ENCODE measurements at places on chromosomes 3 and 15.

DNA sequence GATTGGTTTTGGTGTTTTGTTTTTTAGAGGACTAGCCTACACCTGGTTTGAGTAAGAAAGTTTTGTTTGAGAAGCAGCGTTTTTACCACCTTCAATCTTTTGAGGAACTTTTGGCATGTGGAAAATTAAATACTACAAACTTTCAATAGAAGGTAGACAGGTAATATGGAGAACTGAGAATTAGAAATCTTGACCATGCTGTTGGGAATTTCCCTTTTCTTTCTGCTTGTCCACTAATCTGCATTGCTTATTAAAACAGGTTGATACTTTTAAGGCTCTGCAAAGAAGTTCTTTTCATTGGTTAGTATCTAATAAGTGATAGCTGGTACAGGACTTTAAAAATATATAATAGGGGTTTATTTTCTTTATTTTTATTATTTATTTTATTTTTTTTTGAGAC lies 31.9 kb downstream of the UBE2E1 start:
- no peak for DNase-seq

GRCh38 chr3:197512691-197513571 lies 42.8 kb downstream of the BDH1 start:
- no peak for DNase-seq

GRCh38 chr3:108713816-108714215 lies 43.4 kb downstream of the RETNLB start:
- no peak for DNase-seq

- DNase-seq = no peak
Measured at GRCh38 chr3:24829629-24830229, 335.1 kb upstream of the THRB start.

- DNase-seq = no peak
Measured at GRCh38 chr3:177437513-177438337, 240.4 kb upstream of the TBL1XR1 start.

- no peak for DNase-seq
Measured at GRCh38 chr3:109944836-109945235, 607.5 kb upstream of the DPPA4 start.

DNA sequence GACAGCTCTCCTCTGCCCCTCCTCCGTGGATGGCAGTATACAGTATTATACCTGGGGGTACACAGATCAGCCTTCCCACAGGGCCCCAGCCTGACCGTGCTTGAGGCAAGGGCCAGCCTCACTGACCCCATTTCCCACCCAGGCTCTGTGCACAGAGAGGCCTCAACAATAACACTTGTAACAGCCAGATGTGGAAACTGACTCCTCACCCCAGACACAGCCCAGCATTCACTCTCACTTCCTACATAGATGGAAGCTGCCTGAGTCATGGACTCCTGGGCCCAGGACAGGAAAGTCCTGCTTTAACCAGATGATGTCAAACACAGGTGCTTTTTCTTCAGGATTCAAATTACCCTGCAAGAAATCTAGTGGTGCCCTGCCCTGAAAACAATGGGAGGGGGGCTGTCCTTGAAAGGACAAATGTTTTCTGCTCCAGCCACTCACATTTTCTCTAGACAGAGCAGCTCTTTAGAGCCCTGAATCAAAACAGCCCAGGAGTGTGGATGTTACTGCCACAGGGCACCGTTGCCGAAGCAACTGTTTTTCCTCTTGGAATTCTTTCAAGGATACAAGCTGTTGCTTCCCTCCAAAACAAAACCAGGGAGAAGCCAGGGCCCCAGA lies 16.4 kb downstream of the CCDC12 start:
- DNase-seq = no peak

- DNase-seq = no peak
Measured at GRCh38 chr3:169541528-169541927, 122.0 kb downstream of the MECOM start.

DNA sequence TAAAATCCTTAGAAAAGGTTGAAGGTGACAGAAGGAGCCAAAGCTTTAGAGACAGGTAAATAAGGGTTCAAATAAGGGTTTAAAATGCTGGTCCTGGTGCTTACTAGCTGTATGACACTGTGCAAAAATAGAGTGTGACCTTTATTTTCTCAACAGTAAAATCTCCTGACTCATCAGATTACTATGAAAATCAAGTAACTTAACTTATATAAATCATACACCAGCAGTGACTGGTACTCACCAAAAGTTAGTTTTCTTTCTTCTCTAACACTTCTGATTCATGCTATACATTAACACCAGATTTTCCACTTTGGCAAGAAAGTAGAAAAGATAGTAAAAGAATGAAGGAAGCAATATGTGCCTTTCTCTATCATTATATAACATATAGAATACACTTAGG lies 205.9 kb upstream of the GBE1 start:
- no peak for DNase-seq

- no peak for DNase-seq
Measured at GRCh38 chr3:32120471-32120870, 14.1 kb downstream of the GPD1L start.

- DNase-seq = no peak
Measured at GRCh38 chr3:25400587-25400986, 27.5 kb upstream of the RARB start.

GRCh38 chr15:42267286-42267685 lies 5.7 kb upstream of the GANC start:
- DNase-seq = no peak

GRCh38 chr3:112980080-112980479 lies 5.2 kb upstream of the CD200R1 start:
- DNase-seq = no peak

DNA sequence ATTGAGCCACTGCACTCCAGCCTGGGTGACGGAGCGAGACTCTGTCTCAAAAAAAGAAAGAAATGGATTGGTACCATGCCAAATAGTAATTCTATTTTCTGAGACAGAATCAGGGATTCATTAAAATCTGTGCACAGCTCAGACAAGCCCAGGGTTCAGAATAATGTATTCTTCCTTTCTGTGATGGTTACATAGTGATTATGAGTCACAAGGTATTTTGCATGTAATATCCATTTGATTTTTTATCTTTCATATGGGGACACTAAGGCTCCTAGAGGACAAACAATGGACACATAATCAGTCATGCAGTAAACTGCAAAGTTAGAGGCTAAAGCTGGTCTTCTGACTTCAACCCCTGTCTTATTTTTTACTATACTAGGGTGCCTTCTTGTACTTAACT lies 156.8 kb upstream of the COL8A1 start:
- no peak for DNase-seq

GRCh38 chr15:40302981-40303380 lies 4.8 kb downstream of the PLCB2 start:
- no peak for DNase-seq

- no peak for DNase-seq
Measured at GRCh38 chr15:100671858-100672543, 69.6 kb downstream of the ASB7 start.

GRCh38 chr3:190718671-190719070 lies 143.8 kb downstream of the GMNC start:
- DNase-seq = peak; percentile 71

GRCh38 chr3:56876916-56877315 lies 75.2 kb upstream of the ARHGEF3 start:
- no peak for DNase-seq

- no peak for DNase-seq
Measured at GRCh38 chr3:188338086-188338485, 184.1 kb downstream of the LPP start.

- DNase-seq = peak; percentile 88
Measured at GRCh38 chr3:61650276-61650675, 88.9 kb downstream of the PTPRG start.

DNA sequence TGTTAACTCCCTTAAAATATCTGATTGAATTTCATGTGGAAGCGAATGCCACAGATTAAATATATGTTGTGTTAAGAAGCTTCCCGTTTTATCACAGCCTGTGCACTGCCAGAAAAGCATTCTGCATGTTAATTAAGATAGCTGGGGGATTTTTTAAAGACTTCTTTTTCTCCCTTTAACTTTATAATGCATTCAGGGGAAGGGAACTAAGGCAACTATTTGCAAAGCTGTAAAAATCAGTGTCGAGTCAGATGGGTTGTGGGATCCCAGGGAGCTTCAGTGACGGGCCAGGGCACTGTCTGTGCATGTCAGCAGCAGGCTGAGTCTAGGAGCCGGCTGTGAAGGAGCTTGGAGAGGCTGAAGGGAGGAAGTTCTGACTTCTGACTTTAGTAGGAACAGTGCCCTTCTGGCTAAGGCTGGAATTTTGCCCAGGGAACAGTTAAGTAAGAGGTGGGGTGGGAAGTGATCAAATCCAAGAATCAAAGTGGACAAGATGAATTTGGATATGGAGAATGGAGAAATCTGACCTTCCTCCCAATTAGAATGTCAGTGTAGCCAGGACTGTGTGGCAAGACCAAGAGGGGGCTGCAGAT lies 77.7 kb downstream of the ABHD5 start:
- DNase-seq = peak; percentile 70

- no peak for DNase-seq
Measured at GRCh38 chr3:138578141-138578540, 15.9 kb downstream of the CEP70 start.

DNA sequence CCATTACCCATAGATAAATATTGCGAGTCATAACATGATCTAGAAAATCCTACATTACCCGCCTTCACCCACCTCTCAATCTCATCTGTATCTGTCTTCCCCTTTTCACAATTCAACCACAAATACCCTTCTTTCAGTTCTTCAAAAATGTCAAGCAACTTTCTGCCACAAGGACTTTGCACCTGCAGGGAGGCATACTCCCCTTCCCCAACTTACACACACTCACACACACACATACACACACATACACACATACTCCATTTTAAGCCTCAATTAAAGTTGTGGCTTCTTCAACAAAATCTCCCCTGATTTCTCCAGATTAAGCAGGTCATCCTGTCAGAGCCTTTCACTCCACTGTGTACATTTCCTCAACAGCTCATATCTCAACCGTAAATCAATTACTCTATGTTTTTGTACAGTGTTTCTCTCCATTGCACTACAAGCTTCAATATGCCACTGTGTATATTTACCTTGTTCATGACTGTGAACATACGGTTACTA lies 33.1 kb upstream of the CCDC50 start:
- no peak for DNase-seq

DNA sequence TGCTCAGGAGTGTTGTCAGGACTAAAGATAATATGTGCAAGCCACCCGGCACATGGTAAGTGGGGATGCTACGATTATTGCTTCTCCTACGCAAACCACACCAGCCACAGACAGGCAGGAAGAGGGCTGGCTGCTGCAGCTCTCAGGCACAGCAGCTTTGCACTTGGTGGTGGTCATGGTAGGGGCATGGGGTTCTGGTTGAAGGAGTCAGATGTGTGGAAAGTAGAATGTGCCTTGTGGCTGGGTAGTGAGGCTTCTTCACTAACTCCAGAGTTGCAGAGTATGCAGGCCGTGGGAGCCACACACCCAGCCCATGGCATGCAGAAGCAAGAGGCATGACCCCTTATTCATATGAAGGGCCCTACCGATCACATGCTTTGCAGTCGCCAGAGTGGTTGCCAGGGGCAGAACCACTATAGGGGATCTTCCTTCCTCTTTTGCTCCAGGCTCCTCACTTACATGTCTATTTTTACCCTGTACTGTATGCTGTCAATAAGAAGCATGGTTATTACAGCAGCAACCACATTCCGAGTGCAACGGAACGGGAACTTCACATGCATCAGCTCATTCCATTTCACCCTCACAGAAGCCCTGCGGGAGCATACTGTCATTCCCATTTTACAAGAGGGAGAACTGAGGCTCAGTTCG lies 59.2 kb upstream of the HERC1 start:
- no peak for DNase-seq

GRCh38 chr15:60557191-60557618 lies 78.3 kb upstream of the ICE2 start:
- no peak for DNase-seq

GRCh38 chr3:109687626-109688025 lies 350.3 kb upstream of the DPPA4 start:
- DNase-seq = no peak

DNA sequence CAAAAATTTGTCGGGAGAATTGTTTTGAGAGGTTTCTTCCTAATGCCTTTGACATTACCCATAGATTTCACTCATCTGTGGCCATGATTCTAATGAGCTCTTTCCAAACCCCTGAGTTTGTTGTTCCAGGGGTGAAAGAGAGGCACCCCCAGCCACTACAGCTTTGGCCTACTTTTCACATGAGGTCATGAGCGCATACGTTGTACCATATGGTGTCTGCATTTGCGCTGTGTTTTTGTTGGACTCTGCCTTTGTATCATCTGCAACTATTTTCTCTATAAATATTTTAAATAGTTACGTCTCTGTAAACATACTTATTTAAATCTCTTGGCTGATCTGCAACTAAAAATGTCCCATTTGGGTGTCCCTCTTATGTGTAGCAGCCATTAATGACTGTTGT lies 107.9 kb downstream of the LRTM1 start:
- no peak for DNase-seq

DNA sequence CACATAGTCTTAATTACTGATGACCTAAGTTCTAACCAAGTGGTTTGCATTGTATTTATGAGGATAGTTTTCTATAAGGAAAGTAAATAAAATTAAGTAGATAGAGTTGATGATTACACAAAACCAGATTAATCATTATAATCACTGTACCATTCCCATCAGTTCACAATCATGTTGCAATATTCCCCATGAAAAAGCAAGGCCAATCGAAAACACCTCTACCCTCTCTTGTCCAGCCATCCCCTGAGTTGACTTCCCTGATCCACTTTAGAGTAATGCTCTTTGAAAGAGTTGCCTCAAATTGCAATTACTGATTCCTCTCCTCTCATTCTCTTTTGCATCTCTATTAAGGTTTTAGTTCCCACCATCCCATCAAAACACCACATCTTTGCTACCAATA lies 21.0 kb downstream of the BCHE start:
- no peak for DNase-seq

GRCh38 chr15:58627701-58628100 lies 121.8 kb downstream of the ADAM10 start:
- DNase-seq = no peak

GRCh38 chr3:46163556-46164041 lies 44.5 kb downstream of the CCR1 start:
- no peak for DNase-seq

GRCh38 chr3:156606729-156607128 lies 51.8 kb upstream of the SSR3 start:
- DNase-seq = no peak

DNA sequence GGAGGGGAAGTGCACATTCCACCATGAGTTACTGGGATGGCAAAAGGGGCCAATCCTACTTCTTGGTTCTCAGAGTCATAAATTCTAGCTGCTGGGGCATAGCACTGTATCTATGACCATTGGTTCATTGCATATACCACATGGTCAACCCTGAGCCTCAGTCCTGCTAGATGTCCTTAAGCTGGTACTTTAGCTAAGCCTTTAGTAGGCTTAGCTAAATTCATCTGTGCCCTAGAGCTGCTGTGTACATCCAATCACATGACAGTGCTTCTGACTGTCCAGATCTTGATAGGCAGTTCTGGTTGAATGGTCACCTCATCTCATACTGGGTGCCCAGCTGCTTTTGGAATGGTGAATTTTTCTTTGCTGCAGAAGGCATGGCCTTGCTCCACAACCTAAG lies 8.2 kb downstream of the NDUFB4 start:
- DNase-seq = no peak

- DNase-seq = no peak
Measured at GRCh38 chr3:69094467-69095205, 9.9 kb downstream of the ARL6IP5 start.

GRCh38 chr3:43748179-43748578 lies 57.4 kb downstream of the ABHD5 start:
- DNase-seq = no peak
